CMK (cell line): ENCODE measurements at places on chromosomes 1 and 21.

DNA sequence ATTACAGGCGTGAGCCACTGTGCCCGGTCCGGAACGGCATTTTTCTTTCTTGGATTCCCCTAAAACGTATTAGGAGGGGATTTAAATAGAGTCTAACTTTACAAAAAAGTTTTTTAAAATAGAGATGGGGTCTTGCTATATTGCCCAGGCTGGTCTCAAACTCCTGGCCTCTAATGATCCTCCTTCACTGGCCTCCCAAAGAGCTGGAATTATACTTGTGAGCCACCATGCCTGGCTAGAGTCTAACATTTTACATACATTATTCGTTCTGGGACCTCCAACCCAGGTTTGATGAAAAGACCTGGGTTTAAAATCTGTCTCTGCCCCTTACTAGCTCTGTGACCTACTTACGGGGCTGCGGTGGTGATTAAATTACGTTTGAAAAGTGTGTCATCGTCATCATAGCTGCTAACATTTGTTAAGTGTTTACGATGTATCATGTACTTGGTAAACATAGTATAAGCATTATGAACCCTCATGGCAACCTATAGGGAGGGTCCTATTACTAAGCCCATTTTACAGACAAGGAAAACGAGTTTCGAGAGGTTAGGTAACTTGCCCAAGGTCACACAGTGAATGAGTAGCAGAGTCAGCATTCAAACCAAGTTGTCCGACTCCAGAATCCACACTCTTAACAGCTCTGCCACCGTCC lies 24.5 kb downstream of the PLEKHM2 start:
- no peak for DNase-seq

GRCh38 chr1:98921817-98922216 lies 82.8 kb downstream of the PLPPR5 start:
- no peak for DNase-seq

DNA sequence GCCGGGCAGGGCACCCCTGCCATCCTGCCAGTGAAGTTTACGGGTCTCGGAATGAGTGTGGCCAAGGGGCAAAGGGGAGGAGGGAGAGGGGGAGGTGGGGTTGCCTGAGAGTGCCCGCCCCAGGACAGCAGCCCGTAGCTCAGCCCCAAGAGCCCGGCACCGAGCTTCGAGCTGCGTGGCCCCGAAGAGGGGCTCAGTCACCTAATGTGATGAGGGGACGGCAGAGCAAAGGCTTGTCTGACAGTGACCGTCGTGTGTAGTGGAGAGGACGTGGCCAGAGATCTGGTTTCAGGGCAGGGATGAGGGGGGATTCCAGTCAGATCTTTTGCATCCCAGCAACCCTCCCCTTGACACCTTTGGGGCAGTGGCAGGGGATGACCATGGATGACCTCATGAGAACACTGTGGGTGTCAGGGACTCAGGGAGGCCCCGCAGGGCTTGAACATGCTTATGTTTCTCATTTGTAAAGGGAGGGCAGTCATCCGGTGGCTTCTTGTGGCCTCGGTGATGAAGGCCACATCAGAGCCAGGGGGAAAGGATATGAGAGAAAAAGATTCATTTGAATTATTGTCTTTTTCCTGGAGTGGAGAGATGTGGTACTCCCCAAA lies 1.1 kb upstream of the TRPM2 start:
- DNase-seq: no peak

GRCh38 chr1:162674034-162674608 lies 41.9 kb downstream of the DDR2 start:
- no peak for DNase-seq

GRCh38 chr1:6038603-6039002 lies 7.1 kb upstream of the KCNAB2 start:
- DNase-seq: no peak

GRCh38 chr1:150109586-150109985 lies 40.1 kb upstream of the PLEKHO1 start:
- no peak for DNase-seq
